CD4-positive, alpha-beta T cell treated with Interleukin-17A for 1 hour (primary cell): ENCODE measurements at places on chromosomes 16 and 17.

DNA sequence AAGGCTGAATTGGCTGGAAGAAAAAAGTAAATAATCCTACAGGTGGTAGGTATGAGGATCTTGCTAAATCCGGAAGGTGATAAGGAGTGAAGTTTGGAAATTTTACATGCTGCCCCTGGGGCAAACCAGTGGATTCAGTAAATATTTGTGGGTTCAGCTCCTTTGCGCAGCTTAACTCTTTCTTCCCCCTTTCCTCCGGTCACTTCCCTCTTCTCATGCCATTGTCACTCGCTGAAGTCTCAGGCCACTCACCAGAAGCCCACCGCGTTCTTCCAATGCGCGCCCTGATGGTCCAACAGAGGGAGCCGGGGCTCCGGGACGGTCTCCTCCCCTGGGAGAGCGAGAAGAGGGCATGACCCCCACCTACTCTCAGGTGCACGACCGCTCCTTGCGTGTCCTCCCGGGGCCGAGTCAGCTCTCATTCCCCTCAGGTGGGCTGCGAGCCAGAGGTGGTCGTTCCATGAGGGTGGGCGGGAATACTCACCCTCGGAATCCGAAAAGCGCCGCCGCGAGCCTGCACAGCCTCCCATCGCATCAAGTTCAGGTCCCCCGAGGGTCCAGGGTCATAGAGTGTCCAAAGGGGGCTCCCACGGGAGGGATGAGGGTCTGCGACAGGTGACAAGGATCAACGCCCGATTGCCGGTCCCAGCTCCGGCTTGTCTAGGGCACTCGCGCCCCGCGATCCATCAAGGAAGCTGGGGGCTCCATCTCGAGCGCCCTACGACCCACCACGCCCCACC, 474 bp downstream of the CLN3 start:
- DNase-seq: peak; percentile 27

DNA sequence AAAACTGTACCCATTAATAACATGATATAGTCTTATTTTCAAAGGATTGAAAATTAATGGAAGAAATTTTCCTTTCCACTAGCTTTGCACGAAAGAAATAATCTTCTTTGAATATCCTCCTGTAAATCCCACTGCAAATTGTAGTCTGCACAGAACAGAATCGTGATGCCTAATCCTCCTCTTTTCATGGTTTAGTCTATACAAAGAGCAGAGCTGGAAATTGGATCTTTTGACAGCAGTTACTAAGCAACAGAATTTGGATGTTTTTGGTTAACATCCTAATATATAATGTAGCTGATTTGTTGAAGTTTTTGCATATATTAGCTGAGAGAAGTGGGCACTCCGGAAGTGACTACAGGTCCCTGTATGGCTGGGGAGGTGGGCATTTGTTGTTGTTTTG, 98.6 kb downstream of the WNT3 start:
- no peak for DNase-seq

- DNase-seq: peak; percentile 64
Observed at GRCh38 chr16:23847948-23848347, 12.2 kb downstream of the PRKCB start.

DNA sequence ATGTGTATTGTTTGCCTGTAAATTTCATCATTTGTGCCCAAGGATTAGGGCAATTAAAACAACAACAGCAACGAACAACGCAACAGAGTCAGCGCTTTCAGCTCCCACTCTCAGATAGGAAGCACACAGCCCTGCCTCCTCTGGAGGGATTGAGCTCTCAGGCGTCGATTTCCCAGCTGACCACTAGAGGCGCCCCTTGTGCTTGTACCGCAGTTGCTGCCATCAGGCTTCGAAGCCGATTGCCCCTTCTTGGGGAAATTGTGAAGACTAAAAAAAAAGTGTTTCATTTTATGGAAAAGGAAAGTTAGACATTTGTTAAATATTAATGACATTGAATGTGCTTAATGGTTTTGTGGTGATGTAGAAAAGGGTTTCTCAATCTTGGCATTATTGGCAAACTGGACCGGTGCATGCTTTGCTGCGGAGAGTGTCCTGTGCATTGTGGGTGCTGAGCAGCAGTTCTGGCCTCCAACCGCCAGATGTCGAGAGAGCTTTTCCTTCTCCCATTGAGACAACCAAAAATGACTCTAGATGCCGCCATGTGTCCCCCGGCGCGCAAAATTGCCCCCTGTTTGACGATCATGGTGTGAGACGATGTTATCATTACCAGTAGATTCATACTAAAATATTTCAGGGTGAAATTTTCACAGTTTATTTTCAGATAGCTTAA, 650.4 kb upstream of the RBFOX1 start:
- DNase-seq: no peak

DNA sequence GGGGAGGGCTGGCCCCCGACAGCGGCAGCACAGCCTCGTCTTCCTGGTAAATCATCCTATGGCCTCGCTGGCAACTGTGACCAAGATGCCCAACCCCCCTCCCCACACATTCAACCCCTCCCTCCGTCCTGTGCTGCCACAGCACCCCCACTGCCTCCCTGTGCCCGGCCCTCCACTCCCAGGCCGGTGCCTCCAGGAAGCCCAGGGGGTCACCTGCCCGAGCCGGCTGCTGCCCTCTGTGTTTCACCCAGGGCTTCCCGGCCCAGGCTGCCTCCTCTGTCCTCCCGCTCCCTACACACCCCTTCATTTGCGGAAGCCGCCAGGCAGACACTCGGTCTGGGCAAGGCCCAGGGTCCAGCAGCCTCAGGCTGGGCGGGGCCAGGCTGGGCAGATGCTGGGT, 188.6 kb downstream of the RBFOX3 start:
- no peak for DNase-seq

- no peak for DNase-seq
Observed at GRCh38 chr17:66970140-66970539, 5.6 kb downstream of the CACNG4 start.
